Activated T-cell treated with anti-CD3 and anti-CD28 coated beads, Interleukin-2, amount 50 U/mL, for 24 hours (primary cell): ENCODE measurements at places on chromosomes 13 and 19.
A peak's percentile ranks its signal among the peaks of the same experiment; 100 is the strongest.

DNA sequence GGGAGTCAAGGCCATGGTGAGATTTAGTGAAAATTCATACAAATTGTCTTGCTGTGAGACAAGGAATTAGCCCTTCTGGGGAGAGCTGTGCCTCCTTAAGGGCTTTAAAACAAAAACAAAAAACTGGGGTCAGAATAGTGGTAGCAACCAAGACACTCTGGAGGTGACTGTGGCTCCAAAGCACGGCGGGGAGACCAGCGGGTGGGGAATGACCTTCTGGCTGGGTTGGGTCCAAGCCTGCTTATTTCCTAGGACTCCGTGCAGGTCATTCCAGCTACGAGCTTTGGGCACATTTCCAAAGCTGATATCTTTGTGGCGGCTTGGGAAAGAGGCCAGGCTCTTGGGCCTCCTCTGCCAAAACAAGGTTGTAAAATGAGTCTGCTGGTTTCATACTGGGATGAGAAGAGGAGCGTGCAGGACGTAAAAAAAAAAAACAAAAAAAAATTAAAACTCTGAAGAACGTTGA is 348.3 kb downstream of the UQCRFS1 start:
- no peak for DNase-seq

DNA sequence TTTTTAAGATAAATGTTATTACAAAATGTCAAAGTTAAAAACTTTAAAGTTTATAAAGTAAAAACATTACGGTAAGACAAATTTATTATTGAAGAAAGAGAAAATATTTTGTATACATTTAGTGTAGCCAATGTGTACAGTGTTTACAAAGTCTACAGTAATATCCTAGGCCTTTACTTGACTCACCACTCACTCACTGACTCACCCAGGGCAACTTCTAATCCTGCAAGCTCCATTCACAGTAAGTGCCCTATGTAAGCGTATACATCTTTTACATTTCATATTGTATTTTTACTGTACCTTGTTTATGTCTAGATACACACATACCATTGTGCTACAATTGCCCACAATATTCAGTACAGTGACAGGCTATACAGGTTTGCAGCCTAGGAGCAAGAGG is 448.2 kb downstream of the KCTD12 start:
- DNase-seq = no peak

DNA sequence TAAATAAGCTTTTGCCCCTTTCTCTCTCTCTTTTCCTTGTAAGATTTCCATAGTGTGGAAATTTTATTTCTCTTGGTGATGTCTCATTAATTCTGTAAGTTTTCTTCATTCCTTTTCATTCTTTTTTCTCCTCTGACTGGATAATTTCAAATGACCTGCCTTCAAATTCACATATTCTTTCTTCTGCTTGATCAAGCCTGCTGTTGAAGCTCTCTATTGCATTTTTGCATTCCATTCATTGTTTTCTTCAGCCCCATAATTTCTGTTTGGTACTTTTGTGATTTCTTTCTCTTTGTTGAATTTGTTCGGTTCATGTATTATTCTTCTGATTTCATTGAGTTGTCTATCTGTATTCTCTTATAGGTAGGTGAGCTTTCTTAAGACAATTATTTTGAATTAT is 42.2 kb upstream of the ZNF507 start:
- DNase-seq = no peak

DNA sequence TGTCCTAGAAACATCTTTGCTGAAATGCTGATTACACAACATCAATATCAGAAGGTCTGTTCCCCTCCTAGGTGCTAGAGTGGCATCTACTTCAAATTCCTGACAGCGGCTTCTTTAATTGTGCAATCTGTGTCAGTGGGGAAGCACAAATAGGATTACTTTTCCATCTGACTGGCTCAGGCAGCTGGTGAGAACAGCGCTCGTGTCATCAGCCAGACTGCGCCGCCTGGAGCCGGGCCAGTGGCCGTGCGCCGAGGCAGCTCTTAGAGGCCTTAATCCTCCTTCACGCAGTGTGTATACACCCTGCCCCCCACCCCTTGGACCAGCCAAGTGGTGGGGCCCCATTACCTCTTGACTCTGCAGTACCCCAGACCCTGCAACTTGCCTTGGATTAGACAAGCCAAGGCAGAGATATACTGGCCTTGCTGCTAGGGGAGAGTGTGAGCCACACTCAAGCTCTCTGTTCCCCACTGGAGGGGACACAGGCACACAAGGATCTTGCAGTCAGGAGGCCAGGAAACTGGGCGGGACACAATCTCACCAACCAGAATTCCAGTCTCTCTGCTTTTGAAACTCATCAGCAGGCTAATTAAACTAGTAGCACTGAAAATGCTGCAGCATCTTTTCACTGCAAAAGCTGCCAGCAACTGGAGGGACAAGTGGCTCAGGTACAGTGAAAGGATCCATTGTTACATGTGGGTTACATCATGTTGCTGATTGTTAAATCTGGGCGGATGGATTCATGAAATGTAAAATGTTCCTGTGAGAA is 48.9 kb upstream of the EPHX3 start:
- DNase-seq = no peak

DNA sequence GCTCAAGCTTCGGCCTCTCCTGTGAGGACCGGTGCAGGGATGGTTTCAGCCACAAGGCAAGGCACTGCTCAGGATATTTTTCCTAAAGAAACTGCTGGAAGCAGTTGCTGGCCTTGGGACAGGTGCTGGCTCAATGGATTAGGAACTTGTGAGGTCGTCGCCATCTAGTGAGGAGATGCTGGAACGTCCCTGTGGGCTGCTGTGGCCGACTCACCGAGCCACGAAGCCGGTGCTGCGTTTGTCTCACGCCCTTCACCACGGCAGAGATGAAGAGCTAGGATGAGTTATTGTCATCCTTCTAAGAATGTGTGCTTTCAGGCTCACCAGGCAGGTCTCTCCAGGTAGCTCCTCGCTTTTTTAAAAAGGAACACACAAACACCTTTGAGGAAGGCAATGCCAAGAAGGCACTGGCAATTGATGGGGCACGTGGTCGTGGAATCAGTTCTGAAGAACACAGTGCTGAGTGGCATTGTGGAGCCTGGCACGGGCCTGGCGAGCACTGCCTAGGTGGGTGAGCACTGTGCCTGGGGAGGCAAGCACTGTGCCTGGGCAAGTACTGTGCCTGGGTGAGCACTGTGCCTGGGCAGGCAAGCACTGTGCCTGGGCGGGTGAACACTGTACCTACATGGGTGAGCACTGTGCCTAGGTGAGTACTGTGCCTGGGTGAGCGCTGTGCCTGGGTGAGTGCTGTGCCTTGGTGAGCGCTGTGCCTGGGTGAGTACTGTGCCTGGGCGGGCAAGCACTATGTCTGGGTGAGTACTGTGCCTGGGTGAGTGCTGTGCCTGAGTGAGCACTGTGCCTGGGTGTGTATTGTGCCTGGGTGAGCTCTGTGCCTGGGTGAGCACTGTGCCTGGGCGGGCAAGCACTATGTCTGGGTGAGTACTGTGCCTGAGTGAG is 140.4 kb downstream of the TEX29 start:
- DNase-seq = no peak

DNA sequence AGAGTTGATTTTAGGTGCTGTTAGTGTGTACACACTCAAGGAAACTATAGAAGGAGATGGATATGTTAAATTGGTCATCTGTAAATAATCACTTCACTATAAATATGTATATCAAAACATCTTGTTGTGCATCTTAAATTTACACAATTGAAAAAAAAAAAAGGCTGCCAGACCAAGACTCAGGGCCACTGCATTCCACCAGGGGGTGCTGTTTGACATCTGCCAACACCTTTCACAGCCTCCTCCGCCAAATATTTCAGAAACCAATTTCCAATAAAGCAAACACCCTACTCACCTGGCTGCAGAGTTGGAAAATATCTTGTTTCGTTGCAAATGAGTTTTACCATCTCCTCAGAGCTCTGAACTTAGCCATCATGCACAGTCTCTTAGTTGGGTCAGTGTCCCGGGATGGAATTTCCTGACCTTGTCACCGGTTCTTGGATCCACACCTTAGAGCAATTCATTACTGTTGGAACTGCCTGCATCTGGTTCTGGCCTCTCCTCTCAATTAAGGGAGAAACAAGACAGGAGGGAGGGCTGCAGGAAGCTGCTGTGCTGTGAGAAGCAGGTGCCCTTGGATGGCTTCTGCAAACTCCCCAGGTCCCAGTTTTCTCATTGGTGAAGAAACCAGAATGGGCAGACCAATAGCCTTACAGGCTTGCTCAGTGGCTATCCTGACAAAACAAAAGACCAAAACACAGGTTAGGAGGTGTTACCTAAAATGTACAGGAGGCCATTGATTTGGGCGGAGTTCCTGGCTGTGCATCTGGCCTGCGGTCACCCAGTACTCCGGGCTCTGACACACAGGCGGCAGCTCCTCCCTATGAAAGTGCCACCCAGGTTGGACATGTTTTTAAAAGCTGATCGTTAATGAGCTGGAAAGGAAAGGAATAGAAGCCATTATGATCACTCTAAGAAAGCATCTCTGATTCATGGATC is 746.6 kb downstream of the UQCRFS1 start:
- peak; percentile 68 for DNase-seq

DNA sequence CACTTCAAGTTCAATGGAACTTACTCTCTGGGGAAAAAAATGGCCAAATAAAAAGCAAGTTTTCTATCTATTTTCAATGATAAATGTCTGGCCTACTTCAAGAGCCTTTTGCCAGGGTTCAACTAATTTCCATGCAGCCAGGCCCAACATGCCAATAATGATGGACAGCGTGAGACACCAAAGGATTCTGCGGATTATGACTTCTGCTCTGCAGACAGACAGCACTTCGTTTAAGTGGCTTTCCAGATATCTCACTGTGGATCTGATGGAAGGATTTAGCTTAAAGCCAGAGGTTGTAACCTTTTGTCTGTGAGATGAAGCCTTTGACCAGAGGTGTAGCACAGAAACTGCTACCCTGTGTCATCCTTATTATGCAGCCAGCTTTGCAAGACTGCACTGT is 614.2 kb downstream of the DCT start:
- DNase-seq = no peak

DNA sequence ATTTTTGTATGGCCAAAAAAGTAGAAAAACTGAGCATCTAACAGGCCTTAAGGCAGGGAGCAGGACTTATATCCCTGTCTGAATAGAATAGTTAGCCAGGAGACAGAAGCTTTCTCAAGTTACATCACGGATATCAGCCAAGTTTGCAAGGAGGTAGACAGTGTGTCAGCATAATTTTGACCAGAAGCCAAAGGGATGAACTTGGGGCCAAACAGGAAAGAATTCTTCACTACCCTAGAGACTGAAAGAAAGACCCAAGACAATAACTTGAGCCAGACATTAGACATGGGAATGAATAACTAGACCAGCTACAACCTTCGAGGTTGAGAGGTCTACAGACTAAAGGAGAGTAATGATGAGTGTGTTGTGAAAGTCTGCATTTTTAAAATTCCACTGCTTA is 48.1 kb upstream of the PCDH9 start:
- DNase-seq = no peak

- DNase-seq = no peak
Measured at GRCh38 chr13:93698016-93698613, 471.5 kb downstream of the GPC6 start.

DNA sequence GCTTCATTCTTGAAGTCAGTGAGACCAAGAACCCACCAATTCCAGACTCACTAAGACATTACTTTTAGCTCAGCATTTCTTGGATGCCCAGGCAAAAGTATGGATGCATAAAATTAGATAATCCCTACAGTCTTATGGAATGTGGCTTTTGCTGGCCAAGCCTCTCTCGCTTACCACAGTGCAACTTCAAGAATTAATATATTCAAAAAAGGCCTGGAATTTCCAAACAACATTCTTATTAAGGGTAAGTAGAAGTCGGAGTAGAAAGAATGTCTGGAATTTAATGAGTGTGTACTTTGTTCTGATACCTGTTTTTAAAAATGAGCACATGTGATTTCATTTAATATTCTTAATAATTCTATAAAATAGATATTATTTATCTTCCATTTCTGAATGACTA is 302.4 kb upstream of the TMTC4 start:
- no peak for DNase-seq

DNA sequence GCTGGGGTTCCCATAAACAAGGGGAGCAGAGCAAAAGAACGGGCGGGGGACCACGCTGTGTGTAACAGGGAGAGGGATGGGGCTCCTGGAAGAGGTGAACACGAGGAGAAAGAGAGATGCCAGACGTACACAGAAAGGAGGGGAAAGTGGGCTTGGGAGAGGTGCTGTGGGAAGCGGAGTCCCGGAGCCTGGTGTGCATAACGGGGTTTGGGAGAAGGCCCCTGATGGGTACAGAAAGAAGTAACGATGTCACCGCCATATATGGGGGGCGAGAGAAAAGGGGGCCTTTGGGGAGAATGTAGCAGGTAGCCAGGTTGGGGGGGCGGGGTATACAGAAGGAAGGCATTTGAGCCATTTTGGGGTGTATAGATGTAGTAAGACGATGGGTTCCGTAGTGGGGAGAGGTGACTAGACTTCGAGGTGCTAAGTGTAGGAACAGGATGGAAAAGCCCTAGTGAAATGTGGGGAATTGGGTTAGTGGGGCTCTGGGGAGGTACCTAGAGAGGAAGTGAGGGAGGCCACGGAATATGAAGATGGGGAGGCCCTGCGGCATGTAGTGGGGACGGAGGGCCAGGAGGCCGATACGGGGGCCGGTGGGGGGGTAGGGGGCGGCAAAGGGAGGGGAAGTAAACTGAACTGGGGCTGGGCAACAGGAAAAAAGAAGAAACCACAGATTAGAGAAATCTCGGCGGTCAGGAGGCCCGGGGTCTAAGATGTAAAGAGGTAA is 787 bp downstream of the ZNF580 start:
- DNase-seq = no peak

DNA sequence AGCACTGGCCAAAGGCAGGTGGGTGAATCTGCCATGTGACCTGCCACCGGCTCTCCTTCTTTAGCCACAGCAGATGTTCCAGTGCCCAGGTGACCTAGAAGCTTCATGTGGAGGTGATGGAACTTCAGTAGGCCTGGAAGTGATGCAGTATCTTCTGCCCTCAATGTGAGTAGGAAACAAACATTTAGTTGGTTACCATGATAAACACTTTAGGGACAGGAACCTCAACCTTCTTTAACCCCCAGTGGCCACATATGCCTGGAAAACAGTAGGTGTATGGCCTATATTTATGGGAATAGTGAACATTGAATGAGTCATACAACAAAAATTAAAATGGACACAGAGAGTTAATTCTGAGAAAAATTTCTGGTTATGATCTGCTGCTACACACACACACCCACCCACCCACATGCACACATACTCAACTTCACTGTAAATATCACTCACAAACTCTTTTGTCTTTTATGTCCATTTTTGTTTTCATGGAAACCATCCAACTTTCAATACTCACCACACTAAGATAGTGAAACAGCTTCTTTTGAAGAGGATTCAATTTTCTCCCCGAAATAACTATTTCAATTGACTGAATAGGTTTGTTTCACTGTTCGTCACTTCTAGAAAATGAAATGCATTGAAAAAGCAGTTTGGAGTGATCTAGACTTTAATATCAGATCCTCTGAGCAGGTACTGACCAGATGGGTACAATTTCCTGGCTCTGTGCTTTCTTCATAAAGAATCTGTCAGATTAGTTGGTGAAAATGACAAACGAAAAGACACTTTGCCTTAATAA is 97.3 kb downstream of the STARD13 start:
- DNase-seq = no peak

- DNase-seq = no peak
Measured at GRCh38 chr13:43022934-43023288, 475 bp upstream of the DNAJC15 start.

GRCh38 chr13:113211774-113212173 is 2.4 kb downstream of the CUL4A start:
- DNase-seq = no peak
